Stimulated activated CD8-positive, alpha-beta memory T cell treated with anti-CD3 and anti-CD28 coated beads, Interleukin-4, amount 100 ng/mL, for 1 hour (primary cell): ENCODE measurements at places on chromosomes 6 and 20.

- peak; percentile 60 for DNase-seq
These were observed at the start of the genes NFS1 and ROMO1 for GRCh38 chr20:35699127-35699956. Gene NFS1 (minus strand): TSS chr20:35699352. CDS start chr20:35699288, 64 bp downstream. Gene ROMO1 (plus strand): TSS chr20:35699405. CDS start chr20:35699633, 228 bp downstream.

- no peak for DNase-seq
These were observed 8.7 kb downstream of the GCM1 start for GRCh38 chr6:53139841-53140413.

- no peak for DNase-seq
These were observed 207.5 kb downstream of the SYNDIG1 start for GRCh38 chr20:24676978-24677370.

DNA sequence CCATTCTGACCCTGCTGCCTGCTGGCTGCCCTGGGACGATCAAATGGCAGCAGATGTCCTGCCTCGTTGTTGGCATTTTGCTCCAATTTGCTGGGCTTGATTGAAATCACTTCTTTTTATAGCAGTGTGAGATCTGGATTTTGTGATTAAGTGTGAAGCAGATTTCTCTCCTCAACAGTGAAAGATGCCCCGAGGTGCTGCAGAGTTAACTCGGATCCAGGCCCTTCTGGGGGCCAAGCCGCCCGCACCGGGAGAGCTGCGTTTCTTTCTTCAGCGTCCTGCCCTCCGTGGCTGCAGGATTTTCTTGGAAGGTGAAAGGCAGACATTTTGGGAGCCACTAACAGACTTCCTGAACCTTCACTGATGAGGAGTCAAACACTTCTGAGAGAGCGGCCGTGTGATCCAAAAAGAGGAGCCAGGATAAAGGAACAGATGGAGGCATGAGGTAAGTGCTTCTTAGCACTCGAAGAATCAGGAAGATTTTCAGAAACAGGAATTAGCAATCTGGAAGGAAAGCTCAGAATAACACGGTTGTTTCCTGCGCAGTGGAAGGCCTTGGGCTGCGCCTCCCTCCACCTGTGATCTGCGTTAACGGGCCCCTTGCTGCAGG, 139.5 kb upstream of the AFDN start:
- no peak for DNase-seq

DNA sequence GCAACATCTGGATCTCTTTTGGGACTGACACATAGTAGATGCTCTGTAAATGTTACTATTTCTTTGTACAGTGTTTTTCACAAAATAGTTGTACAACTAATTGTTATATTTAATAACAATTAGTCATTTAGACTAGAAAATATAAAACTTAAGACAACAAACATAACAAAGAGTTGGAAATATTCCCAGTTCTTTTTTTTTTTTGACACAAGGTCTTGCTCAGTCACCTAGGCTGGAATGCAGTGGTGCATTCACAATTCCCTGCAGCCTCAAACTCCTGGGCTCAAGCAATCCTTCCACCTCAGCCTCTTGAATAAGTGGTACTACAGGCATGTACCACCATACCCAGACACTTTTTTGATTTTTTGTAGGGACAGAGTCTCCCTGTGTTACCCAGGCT, 105.8 kb downstream of the UTRN start:
- no peak for DNase-seq

GRCh38 chr6:144753023-144753705, 468.0 kb downstream of the UTRN start:
- no peak for DNase-seq

DNA sequence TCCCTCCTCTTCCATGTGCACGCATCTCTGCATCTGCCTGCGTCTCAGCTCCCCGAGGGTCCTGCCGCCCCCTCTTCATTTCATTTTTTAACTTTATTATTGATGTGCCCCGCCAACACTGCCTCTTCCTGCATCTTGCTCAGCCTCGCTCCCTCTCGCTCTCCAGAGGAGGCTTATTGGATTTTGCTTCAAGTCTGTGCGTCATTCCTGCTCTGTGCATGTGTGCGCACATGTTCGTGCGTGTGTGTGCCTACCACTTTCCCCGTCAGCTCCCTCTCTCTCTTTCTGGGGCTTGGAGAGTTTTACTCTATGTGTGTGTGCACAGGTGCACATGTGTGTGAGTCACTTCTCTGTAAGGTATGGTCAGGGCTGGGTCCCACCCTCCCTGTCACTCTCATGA, 71.8 kb upstream of the NNAT start:
- no peak for DNase-seq

DNA sequence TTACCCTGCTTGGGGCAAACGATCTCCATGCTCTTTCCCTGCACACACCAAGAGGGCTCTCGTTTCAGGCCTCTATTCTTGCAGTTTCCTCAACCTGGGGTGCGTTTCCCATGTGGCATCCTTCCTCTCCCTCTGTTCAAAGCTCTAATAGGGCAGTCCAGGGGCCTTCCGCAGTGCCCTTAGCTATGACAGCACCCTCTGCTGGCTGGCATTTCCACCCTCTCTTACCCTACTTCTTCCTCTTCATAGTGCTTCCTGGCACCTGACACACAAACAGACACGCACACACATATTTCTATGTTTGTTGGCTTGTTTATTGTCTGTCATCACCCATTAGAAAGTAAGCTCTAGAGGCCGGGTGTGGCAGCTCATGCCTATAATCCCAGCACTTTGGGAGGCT, 294.0 kb downstream of the CLIC5 start:
- DNase-seq: no peak

GRCh38 chr6:30396833-30397479, 52.0 kb downstream of the RPP21 start:
- DNase-seq: peak; percentile 85

DNA sequence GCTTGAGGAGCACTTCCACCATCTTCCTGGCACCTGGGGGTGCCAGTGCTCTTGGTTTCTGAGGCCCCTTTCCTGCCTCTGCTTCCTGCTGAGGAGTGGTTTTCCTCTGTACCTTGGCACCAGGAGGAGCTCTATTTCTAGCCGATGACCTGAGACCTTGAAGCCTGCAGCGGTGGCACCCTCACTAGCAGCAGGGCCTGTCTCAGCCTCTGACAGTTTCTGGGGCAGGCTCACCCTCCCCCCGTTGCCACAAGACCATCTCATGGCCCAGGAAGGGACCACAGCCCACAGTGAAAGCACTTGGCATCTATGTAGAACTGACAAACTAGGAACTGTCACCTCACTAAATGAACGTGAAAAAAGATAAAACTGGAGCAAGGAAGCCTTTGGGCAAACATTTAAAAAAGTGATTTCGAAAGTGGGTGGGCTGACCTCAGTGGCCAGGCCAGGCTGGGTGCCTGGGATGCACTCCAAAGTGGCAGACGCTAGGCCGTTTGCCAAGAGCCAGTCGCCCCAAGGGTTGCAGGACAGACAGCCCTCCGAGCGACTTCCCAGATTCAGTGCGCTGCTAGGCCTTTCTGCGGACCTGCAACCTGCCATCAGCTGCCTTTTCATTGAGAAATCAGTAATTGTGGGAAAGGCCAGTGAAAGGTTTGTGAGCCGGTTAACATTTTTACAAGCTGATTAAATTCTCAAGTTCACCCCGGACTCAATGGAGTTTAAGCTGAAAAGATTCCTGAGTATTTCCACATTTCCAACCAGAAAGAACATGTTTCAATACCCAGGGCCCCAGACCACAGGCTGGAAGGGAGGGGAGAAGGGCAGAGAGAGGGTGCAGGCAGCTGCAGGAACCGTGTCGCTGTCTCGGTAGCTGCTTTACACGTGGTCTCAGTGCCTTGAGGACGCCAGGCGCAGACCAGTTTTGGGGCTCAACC, 303.7 kb downstream of the ESR1 start:
- no peak for DNase-seq

DNA sequence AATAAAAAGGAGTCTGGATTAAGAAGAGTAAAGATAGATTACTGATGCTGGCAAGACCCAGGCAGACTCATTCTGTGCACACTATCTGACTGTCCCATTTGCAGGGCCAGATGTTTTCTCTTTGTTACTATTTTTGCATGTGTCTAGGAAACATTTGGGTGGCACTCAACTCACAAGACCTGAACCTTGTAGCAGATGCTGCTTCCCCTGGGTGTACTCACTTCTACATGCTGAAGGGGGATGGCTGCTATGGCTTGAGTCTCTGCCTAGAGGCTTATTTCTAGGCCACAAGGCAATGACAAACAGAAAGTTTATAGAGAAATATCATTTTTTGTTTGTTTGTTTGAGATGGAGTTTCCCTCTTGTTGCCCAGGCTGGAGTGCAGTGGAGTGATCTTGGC, 351.4 kb downstream of the FOXA2 start:
- no peak for DNase-seq

- no peak for DNase-seq
These were observed 47.8 kb upstream of the PLCG1 start for GRCh38 chr20:41089555-41089954.

DNA sequence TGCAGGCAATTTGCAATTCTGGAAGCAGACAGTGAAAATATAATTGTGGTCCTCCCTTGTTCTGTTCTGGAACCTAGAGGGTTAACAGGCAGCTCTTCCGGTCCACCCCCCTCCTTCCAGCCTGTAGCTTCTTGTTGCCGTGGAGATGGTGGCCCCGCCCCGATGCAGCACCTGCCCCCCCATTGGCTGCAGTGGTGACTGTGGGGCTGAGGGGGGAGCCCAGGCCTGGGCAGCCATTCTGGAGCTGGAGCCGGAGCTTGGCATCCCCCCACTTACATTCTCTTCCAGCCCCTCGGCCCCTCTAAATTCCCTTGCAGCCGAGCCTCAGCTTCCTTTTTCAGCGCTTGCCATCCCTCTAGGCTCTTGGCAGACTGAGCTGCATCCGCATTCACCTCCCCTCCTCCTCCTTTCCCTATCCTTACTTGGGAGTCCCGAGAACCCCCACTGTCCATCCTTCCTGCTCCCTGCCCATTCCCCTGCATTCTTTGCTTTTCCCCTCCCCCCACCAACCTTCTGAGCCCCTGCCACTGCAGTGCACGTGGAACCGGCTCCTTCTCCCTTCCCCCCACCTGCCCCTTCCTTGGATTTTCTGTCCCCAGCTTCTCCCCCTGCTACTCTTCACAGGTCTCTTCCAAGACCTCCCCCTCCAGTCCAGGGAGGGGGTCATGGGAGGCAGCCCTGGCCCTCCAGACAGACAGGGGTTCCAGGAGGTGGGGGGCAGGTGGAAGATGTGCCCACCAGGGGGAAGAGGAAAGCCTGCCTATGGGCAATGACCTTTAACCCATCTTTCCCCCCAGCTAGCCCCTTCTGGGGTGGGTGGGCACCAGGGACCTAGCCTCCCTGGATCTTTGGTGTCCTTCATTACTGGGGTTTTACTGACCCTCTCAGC, 11.4 kb downstream of the SYNGAP1 start:
- DNase-seq: peak; percentile 69

- no peak for DNase-seq
These were observed 47.3 kb upstream of the CLDN20 start for GRCh38 chr6:155216312-155217046.

DNA sequence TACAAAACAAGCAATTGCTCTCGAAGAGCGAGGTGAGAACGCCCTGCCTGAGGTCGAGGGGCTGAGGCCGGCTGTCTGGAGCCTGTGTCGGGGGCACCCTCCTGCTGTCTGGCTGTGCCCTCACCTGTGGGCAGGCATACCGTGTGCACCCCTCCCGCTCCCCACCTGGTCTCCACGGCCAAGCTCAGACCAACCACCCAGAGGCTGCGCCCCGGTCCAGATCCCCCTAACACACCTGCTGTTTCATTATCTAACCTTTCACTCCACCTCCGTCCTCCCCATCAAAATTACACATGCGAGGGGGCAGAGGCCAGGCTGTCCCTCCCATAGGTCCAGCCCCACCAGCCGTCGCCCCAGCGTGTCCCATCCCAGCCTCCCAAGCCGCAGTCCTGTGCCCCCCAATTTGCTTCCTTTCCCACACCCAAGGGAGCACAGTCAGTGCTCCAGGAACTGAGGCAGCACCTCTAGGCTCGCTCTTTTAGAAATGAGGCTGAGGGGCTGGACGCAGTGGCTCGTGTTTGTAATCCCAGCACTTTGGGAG, 35.2 kb downstream of the NTSR1 start:
- DNase-seq: no peak

GRCh38 chr6:144286503-144287393, 1.6 kb downstream of the UTRN start:
- DNase-seq: no peak

DNA sequence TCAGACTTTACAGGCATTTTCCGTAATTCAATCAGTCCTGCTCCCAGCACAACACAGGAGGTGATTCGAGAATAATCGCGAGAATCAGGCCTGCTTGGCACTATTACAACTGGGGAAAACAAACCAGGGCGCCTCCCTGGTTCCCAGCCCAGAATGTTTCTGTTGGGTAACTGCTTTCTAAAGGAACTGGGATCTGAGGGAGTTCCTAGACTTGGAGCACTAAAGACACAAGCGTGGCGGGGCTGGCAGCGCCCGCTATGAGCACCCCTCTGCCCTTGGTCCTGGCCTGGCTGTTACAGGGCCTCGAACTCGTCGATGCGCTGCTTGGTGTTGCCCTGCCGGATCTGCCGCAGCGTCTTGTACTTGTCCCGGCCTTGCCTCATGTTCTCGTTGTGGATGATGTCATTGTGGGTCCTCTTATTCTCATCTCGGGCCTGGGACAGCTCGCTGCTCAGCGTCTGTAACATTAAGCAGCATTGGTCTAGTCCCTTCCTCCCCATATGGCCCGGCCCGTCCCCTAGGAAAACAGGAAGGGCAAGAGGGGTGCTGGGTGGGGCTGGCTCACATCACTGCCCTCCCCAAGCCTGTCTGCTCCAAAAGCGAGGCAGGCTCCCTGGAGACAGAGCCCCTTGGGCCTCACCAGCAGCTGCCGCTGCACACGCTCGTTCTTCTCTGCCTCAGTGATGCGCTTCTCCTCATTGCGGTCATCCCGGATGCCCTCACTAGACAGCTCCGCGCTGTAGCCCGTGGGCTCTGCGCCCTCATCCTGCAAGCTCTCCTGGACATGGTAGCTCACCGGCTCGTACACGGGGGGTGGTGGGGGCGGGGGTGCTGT, 52.3 kb downstream of the EZR start:
- no peak for DNase-seq

DNA sequence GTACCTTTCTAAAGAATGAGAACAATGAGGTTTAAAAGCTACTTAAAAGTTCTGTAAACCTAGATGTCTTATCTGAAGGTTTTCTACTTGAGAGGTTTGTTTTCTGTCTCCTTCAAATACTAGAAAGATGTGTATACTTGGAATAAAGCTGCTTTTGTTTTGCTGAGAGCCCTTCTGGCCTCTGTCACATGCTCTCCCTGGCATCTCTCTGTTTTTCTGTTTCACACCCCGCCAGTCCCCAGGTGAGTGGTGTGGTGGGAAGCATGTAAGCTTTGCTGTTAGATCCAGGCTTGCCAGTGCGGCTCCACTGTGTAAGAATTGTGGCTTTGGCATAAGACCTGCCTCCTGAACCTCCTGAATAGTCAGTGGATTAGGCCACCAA, 56.8 kb downstream of the SNX9 start:
- no peak for DNase-seq

DNA sequence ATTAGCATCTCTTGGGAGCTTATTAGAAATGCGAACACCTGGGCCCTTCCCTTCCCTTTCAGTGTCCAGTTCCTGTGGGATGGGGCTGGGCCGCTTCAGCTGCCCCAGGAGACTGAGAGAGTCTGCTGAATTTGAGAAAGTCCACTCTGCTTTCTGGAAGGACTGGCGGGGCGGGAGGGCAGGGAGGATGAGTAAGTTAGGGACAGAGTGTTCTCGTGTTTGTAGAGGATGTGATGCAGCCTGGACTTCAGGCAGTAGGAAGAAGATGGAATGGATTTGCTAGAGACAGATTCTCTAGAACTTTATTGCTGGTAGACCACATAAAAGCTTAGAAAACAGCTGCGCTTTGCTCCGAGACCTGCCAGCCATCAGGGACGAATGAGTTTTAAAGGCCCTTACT, 1.1 kb upstream of the TULP4 start:
- no peak for DNase-seq

- DNase-seq: no peak
These were observed 76.3 kb upstream of the TGM3 start for GRCh38 chr20:2219481-2220006.
